ENCODE measurements at places on chromosomes 5 and 9.
A peak's percentile ranks its signal among the peaks of the same experiment; 100 is the strongest.

- DNase-seq = no peak
Observed at GRCh38 chr9:87725356-87725899, 491 bp upstream of the CTSL start.

GRCh38 chr9:38318759-38319495, 73.6 kb upstream of the ALDH1B1 start:
- DNase-seq = no peak

DNA sequence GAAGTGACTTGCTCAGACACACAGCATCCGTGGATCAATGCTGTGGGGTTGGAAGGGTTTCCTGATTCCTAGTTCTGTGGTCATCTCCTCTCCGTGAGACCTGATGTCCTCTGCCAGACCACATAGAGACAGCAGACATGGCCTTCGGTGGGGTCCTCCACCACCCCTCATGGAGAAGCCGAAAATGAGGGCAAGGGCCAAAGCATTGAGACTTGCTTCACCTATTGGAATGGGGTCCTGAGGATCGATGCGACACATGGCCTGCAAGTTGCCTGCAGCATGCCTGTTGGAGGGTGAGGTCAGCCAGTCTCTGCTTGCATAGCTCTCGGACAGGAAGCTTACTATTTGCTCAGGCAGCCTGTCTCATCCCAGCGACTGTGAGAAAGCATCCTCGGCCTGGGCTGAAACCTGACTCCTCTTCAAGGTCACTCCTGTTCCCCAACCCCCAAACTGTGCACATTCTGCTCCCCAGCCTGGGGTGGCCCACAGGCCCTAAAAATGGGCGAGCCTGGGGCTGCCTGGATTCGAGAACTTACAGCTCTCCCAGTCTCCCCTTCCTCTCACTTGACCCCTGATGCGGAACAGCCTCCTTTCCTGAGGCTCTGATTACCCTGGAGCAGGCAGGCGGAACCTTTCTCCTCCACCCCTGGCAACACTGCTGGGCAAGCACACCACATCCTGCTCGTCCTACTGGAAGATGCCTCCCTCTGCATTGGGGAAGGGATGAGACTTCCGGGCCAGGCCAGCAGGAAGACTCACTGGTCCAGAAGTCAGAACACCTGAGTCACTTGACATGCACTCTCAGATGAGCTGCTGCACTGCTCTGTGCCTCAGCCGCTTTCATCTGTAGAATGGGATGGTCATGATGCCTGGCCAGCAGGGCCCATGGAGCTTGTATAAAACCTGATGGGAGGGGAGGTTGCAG, 186.9 kb downstream of the RGS3 start:
- DNase-seq = no peak

DNA sequence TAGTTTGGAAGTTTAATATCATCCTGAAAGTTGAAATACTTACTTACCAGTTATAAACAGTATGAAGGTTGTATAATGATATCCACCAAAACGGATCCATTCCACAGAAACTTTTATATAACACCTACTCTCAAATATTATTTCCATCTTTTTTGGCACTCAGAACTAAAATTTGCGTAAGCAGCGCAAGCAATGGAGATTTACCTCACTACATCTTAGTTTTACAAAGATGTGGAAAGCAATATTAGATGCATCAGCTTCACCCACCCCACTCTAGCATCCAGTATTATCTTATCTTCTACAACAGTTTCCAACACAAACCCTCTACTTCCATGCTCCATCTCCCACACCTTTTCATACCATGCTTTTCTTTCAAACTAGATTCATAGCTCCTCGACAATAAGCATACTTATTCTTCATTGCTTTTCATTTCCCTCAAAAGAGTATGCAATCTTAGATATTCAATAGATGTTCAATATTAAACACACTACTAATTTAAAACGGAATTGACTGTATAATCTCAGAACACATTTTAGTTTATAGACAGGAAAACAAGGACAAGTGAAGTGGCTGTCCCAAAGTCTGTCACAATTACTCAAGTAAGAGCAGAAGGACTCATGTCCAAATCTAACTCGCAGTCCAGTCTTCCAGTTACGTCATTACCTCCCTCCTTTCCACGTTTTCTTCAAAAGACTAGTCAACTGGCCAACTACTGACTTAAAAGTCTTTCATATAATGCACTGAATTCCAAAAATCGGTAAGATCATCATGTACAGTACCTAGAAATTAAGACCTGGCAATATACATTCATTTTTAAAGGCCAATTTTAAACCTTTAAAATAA, 2.2 kb downstream of the PPP2CA start:
- DNase-seq = no peak

GRCh38 chr5:54480296-54480695, 24.8 kb downstream of the HSPB3 start:
- no peak for DNase-seq

DNA sequence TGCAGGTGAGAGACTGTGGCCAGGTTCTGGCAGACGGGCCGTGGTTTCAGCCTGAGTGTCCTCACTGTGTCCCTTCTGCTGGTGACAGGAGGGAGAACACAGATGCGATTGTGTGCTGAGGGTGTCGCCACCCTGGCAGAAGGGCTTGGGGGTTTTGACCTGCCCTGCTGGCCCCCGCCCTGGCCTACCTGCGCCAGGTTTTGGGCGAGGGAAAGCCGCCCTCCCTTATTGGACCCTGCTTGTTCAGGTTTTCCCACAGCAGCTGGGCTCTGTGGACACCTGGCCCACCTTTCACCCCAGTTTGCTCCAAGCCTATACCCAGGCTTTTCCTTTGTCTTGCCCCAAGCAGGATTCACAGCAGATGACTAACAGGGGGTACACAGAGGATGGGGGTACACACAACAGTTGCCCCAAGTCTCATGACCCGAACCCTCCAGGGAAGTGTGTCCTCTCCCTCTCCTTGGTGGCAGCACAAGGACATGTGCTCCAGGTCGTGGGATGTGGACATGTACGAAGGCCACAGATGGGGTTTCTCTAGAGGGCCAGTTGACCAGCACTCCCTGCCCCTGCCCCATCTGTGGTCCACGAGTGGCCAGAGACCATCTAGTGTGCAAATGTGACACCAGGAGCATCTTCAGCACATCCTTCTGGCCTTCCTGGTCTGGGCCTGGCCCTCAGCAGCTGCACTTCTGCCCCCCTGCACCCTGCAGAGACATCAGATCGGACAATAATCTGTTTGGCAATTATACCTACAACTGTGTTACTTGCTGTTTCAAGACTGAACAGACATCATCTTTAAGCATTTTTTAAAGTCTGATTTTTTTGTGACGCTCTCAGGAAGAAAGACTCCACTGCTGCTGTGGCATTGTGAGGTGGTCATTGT, 265.8 kb upstream of the IRX4 start:
- DNase-seq = no peak

DNA sequence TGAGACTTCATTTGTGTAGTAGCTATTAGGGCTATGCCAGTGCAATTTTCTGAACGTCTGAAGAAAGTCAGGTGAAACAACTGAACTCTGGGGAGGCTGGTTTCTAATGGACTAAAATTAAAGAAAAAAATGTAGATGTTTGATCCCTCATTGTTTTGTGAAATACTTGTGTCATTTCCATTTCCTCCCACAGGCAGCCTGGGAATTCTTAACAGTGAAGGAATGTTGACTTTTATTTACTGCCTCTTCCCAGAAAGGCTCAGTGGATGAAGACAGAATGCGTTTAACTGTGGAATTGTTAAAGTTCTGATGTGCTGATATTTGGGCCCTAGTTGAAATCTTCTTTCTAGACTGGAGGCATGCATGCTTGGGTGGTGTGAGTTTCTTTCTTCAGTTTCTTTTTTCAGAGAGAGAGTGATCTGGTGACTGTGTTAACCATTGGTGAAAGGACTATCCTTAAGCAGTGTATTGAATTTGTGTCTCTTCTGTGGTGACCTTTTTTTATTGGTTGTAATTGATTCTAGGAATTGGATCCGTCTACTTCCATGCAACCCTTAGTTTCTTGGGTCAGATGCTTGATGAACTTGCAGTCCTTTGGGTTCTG, 15.5 kb downstream of the ACER2 start:
- DNase-seq = no peak

DNA sequence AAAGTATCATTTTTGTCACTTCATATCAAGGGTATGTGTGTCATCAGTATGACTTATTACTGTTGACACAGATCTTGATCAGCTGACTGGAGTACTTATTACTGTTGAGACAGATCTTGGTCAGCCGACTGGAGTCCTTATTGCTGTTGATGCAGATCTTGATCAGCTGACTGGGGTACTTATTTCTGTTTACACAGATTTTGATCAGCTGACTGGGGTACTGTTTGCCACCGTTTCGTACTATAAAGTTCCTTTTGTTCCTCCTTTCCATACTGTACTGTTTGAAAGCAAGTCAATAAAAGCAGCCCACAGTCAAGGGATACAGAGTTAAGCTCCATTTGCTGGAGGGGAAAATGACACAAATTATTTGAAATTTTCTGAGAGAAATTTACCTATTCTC, 347.3 kb downstream of the CDH12 start:
- no peak for DNase-seq

GRCh38 chr5:76818844-76819831, at the start of gene F2RL1:
TSS of gene F2RL1 (plus strand) at chr5:76819030. CDS start at chr5:76819183, 153 bp downstream.
- peak; percentile 5 for DNase-seq

DNA sequence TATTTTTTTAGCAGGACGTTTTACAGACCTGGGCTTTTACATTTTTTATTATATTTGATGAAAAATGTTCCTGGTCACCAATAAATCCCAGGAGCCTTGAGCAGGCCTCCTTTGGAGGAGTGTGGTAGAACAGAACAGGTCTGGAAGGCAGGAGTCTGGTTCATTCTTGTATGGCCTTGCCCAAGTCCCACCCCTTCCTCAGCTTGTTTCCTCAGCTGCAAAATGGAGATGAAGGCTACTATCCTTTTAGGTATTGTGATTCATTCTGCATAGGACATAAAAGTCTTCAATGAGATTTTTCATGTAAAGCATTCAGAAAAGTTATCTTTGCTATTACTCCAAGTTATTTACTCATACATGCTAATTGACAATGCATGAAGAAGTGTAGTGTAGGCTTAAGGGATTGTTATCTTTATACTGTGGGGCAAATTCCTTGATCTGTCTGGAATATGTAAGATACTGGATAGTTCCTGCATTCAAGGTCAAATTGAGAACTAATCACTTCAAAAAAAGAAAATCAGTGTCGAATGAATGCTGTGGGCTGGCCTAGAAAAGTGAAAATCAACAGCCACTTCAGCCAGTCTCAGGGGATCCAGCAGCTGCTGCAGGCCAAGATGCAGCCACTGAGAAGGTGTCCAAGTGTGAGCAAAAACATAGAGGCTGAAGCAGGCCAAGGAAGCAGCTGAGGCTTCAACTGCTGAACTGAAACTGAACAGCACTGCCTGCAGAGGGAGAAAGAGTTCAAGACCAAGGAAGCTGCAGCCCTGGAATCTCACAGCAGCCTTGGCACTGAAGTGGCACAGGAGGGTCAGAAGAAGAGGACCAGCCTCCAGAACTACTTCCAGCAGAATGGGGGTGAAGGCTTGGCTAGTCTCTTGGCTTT, 15.5 kb upstream of the SLC36A3 start:
- peak; percentile 5 for DNase-seq

DNA sequence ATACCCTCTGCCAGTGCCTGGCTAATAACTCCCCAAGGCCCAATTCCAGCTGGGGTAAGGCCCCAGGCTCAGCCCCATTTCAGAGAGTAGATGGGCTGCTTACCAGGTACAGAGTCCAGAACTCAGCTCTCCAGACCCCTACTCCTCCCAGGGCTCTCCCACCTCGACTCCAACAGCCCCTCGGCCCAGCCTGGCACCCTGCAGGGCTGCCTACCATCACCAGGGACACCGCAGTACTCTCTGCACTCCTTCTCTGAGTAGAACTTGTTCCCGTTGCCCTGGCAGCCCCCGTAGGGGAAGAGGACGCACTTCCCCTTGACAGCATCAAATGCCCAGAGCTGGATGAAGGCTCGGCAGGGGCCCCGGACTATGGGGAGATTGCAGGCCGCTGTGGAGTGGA, 17.4 kb downstream of the AMBP start:
- no peak for DNase-seq

- no peak for DNase-seq
Observed at GRCh38 chr5:140568443-140569063, 3.9 kb downstream of the SLC35A4 start.

GRCh38 chr5:160330212-160330611, 17.8 kb upstream of the CCNJL start:
- DNase-seq = no peak

DNA sequence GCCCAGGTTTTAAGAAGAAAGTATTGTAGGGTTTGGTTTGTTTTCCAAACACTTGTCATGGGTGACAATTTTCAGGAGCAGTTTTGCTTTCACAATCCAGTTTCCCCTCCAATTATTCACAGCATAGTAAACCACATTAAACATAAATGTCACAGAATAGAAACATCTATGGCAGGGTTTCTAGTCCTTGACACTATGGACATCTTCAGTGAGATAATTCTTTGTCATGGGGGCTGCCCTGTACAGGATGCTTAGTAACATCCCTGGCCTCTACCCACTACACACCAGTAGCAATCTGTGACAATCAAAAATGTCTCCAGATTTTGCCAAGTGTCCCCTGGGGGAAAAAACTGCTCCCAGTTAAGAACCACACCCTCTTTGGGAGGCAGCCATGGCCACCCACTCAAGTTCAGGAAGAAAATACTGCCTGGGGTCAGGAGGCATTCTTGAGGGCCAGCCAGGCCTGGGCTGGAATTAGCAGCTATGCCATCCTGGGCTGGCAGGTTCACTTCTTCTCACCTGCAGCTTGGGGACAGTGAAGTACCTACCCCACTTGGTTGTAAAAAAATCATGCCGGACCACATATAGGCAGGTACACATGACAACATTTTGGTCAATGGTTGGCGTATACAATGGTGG, 116.3 kb downstream of the HSD17B3 start:
- no peak for DNase-seq

- DNase-seq = peak; percentile 78
Observed at GRCh38 chr5:42951293-42951840, 88.8 kb downstream of the ANXA2R start.

GRCh38 chr5:96808868-96809558, 1.3 kb upstream of the ERAP1 start:
- DNase-seq = no peak

- no peak for DNase-seq
Observed at GRCh38 chr5:74370168-74370567, 270.4 kb downstream of the ENC1 start.

- DNase-seq = no peak
Observed at GRCh38 chr5:52283221-52283620, 504.5 kb upstream of the ITGA1 start.

GRCh38 chr5:56951126-56951945, 587 bp downstream of the MIER3 start:
- peak; percentile 21 for DNase-seq

- DNase-seq = no peak
Observed at GRCh38 chr5:9922719-9923118, 292.6 kb upstream of the TAS2R1 start.

DNA sequence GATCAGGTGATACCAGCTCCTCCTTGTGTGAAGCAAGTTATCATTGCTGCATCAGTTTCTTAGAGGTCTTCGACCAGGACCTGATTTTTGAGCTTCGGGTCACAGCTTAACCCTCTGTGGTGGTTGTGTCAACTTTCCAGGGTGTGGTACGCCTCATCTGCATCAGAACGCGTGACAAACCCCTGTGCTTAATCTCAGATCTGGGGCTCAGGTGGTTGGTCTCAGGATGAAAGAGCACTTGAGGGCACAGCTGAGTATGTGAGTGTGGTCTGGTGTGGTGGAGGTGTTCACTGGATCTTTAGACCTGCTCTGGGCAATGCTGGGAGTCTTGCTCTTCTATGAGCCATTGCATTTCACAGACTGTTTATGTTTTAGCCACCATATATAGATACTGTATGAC, 64.1 kb downstream of the OSTF1 start:
- DNase-seq = no peak

Measured in naive B cell (primary cell).